ENCODE measurements at places on chromosomes 11 and 22. TPM values are rescaled to one million over a fixed set of nuclear protein-coding genes. Genes with fewer than 3 reads are reported as not detected.

DNA sequence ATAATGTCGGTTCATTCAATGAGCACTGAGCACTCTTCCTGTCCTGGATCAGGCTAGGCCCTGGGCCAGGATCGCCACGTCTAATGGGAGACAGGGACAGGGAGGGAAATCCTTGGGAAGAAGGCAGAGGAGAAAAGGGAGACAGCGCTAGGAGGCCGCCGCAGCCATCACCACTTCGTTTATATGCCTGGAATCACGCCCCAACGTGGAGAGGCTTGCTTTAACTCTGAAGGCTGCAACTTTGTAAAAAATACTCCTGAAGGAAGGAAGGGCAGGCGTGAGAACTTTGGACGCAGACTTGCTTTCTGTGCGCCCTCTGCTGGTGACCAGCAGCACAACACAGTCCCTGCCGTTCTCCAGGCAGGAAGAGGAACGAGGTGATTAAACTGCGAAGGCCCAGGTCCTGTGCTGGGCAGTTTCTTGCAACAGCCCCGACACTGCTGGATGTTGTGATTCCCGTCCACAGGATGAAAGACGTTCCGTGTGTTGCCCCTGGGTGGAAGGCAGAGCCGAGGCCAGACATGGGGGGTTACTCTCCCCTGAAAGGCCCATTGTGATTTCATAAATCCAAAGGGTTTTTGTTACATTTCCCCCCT lies 22.1 kb downstream of the RIBC2 start:
- peak; percentile 35 for DNase-seq

Gene CCDC73
- 0.05 TPM for polyA plus RNA-seq

Gene RIC3
- polyA plus RNA-seq, result 1.3 TPM

GRCh38 chr11:71472357-71472885 lies 19.4 kb downstream of the NADSYN1 start:
- DNase-seq, result no peak

Measured in GM12878 (cell line).